ENCODE measurements at places on chromosomes 2 and 18.

DNA sequence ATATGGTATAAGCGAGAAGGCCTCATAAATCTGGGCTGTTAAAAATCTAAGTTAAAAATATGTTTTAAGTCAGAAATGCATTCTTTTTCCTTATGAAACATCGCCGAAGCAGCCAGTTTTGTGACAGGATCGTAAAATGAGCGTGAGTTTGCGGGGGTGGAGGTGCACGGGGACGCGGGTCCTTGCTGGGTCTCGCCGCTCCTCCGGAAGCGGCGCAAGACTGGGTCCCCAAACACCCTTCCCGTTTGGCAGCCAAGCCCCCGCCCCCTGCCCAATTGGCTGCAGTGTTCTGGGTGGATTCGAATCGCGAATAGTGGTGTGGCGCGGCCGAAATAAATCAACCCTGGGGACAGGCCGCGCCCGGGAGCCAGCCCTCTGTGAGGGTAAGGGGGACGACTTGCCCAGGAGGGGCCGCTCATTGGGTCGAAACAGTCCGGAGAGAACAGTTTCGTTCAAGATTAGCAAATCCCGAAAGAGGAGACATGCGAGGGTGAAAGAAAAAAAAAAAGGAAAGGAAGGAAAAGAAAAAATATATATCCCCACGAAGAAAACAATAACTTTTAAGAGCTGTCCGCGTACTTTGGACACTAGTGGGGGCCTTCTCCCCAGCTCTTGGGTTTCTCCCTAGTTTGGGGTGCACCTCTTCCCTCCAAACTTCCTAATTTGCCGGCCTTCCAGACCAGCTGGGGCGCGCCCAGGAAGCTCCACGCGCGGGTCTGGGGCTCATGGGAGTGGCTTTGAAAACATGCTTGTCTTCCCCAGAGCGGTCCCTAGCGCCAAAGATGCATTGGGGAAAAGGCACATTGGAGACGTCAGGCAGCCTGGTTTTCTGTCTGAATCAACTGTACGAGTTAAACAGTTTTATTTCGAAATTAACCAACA is 3.1 kb upstream of the GATA6 start:
- DNase-seq, result no peak

- no peak for DNase-seq
These were observed 881.8 kb downstream of the DCDC2C start for GRCh38 chr2:4585057-4585635.

DNA sequence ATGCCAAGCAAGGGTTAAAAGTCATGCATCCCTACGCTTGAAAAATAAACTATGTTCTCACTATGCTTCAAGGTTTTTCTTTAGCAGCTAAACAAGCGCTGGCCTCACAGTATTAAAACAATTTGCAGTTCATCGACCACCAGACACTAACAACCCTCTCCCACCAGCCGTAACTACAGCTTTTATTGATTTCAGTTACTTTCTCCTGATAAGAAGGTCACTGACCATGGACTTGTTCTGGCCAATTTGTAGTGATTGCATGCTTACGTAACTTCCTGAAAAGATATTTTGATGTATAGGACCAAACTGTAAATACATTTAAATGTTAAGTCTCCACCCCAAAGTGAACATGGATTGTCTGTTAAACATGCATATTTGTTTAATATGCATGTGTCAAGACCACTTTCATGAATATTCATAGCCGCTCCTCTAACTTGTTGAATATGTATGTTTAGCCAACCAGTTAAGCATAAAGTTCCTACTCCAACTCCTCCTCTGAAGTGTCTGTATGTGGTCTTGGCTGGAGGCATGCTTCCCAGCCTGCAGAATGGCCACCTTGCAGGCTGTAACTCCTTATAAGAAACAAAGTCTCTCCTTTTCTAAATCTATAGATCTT is 1.7 kb upstream of the THOC1 start:
- no peak for DNase-seq

DNA sequence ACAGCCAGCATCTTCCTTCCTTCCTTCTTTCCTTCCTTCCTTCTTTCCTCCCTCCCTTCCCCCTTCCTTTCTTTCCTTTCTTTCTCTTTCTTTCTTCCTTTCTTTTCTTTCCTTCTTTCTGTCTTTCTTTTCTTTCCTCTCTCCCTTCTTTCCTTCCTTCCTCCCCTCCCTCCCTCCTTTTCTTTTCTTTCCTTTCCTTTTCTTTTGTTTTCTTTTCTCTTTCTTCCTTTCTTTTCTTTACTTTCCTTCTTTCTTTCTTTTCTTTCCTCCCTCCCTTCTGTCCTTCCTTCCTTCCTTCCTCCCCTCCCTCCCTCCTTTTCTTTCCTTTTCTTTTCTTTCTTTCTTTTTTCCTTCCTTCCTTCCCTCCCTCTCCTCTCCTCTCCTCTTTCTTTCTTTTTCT is 296.0 kb upstream of the LRRTM4 start:
- DNase-seq, result no peak
